ENCODE measurements at places on chromosomes 3 and 15.

DNA sequence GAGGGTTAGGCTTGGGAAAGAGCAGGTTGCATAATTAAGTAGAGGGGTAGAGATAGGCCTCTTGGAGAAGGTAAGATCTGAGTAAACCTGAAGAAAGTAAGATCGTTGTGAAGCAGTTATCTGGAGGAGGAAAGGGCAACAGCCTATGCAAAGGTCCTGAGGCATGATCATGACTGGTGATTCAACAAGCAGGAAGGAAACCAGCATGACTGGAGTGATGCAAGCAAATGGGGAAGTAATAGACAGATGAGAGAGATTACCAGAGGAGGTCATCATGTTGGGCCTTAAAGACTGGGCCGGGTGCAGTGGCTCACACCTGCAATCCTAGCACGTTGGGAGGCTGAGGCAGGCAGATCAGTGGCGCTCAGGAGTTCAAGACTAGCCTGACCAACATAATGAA lies 360.2 kb downstream of the EPHB1 start:
- DNase-seq: no peak

- no peak for DNase-seq
Measured at GRCh38 chr3:66012711-66013110, 26.0 kb downstream of the MAGI1 start.

DNA sequence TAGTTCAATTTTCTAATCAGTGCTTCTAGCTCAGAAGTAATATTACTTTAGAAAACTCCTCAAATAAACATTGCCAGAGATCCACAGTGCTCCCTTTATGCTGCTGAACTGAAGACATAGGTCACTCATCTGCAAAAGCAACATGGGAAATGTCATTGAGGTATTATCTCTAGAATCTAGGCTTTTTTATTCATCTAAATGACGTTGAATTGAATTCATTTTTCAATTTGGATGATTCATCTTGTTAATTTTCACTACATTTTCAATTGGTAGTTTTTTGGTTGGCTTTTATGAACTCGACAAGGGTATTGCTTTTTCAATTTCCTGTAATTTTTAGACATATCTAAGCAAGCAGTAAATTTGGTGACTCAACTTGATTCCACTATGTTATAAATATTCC lies 275.4 kb downstream of the NFKBIZ start:
- no peak for DNase-seq

GRCh38 chr3:73314151-73314951 lies 252.9 kb downstream of the EBLN2 start:
- DNase-seq: no peak

DNA sequence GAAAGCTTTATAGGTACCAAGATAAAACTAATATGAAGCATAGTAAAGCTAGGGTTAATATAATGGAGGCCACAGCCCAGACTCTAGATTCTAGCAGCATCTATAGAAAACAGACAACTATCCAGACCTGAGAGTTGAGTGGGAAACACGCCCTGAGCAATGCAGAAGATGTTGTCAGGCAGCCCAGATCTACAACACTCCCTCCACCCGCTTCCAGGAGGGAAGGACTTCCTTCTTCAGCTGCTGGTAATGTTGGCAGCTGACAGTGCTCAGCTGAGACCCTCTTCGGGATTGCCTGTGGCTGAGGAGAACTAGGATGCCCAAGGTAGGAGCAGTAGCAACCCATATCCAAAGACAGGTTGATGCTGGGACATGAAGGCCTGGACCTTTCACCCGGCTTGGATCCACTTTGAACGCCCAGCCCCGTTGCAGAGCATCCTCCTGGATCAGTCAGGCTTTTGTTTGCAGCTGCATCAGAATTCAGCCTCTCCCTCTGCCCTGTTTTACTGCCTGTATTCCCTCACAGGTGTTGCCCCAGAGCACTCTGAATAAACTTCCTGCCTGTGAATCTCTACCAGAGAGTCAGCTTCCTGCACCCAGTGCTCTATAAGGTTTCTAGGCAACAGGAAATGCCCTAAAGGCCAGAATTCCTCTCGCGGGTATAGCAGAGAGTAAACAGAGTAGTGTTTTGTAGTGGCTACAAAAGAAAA lies 174.7 kb upstream of the IL12A start:
- no peak for DNase-seq

DNA sequence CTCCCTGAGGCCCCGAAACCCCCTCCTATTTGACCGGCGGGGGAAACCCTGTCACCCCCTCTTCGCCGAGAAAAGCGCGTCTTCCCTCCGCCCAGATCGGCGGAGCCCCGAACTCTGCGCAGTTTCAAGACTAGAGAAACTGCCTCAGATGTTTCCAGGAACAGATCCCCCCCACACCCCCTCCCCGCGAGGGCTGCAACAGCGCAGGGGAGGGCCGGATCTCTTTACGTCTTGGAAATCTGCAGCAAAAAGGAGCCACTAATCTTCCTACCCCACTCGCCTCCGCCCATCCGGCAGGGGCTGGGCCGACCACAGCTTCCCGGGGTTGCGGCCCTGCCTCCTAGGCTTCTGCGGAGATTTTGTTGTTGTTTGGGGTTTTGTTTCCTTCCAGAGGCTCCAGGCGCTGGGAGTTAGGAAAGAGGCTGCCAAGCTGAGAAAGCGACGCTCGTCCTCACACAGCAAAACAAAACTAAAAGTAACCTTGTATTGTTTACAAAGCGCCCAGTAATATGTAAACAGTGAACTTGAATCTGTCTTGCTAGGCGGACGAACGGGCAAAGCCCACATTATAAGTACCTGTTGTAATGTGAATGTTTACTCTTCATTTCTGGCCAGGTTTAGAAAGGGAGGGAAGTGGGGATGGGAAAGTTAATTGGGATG lies 2.2 kb downstream of the FOXB1 start:
- no peak for DNase-seq

DNA sequence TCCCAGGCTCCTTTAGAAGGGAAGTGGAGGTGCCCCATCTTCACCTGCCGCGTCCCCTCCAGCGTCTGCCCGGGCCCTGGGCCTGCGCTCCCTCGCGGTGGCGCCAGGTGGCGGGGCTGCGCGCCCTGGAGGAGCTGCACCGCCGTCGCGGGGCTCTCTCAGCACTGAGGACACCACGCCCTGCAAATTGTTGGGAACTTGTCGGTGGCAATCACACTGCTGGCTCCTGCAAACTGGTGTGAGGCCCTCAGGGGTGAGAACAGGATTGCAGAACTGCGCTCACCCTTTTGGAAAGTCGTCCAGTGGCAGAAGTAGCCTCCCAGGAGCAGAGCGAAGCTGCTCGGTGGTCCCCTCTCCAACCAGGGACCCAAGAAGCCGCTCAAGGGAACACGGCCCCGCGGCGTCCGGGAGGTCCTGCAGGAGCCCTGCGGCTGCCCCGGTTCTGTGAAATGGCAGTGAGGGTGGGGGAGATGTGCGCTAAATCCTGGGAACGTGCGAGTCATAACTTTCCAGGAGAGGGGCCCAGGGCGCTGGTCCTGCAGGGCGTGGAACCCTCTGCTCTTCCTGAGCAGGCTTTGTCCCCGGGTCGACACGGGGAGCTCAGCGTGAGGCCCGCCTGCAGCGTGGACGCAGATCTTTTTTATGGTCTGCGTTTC lies 995 bp upstream of the LRRK1 start:
- DNase-seq: peak; percentile 62

DNA sequence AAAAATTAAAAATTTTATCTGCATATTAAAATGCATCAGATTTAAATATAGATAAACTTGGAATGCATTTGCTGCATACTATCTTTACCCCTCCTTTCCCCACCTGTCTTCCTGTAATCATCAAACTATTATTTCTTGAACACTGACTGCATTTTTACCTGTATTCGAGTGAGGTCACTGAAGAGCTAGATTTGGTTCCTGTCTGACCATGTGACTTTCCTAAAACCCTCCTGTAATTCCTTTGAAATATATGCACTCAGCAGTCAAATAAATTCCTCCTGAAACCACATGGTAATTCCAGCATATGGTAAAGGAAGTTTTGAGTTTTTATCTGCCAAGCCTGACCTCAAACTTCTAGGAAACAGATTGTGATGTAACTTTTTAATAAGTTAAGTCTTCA lies 445.6 kb upstream of the FRG2C start:
- DNase-seq: no peak

DNA sequence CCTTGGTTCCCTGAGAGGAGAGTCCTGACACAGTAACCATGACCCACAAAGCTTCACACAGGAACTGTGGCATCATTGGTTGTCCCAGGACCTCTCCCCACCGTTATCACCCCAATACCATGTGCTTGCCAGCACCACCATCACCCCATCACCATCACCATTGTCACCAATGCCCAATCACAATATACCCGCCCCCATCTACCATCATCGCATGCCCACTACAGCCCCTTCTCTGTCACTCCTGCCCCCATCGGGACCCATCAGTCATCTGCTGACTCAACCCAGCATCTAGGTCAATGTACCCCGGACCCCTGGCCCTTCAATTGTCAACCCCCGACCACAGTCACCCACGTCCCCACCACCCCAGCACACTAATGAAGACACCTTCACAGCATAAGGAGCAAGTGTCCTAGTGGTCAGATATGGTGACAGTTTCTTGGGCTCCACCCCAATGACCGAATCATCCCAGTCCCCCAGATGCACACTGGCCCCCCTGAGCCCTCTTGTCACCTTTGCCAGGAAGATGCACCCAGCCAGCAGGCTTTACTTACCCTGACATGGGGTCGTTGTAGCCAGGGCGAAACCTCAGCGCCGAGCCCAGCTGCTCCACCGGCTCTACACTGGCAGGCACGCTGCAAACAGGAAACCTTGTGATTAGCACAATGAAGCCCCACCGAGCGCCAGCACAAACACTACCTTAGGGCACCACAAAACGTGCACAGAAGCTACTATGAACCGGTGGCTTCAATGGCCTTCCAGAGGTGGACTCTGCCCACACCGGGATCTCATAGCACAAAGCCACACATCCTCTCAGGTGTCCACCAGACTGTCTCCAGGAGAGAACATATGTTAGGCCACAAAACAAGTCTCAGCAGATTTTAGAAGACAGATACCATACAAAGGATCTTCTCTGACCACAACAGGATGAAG lies 25.1 kb downstream of the SHISA5 start:
- no peak for DNase-seq

- no peak for DNase-seq
Measured at GRCh38 chr3:150128126-150128525, 157.4 kb upstream of the PFN2 start.

GRCh38 chr3:139491027-139491700 lies 14.8 kb upstream of the RBP2 start:
- no peak for DNase-seq

DNA sequence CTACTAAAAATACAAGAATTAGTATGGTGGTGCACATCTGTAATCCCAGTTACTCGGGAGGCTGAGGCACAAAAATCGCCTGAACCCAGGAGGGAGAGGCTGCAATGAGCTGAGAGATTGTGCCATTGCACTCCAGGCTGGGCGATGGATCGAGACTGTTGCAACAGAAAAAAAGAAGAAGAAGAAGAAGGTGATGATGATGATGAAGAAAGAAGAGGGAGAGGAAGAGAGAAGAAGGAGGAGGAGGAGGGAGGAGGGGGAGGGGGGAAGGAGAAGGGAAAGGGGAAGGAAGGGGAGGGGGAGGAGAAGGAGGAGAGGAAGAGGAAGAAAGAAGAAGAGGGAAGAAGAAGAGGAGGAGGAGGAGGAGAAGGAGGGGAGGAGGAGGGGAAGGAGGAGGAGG lies 33.2 kb upstream of the ZNF710 start:
- DNase-seq: no peak

DNA sequence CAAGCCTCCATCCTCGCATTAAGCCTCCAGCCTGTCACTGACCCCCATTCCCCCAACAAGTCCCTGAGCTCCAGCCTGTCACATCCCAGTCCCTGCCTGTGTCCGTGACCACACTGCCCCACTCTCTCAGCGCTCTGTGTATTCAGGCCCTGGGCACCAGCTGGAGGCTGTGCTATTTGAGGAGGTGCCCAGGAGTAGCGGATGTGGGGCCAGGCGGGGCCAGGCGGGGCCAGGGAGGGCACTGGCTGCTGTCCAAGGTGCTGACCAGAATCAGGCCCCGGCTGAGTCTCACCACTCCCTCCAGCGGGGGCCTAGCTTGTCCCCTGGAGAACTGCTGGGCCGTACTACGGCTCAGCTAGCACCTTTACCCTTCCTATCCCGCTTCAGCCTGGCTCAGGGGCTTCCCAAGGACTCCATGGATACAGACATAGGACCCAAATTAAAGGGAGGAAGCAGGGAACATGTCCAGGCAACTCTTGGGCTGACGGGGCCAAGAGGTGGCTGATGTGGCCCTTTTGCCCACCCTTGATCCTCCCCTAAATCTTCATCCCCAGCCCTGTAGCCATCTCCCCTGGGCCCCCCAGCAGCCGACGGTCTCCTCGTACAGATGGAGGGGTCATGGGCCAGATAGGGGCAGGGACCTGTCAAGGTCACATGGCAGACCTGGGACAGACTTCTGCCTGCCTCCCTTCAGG lies 1.1 kb downstream of the HHATL start:
- DNase-seq: peak; percentile 87

DNA sequence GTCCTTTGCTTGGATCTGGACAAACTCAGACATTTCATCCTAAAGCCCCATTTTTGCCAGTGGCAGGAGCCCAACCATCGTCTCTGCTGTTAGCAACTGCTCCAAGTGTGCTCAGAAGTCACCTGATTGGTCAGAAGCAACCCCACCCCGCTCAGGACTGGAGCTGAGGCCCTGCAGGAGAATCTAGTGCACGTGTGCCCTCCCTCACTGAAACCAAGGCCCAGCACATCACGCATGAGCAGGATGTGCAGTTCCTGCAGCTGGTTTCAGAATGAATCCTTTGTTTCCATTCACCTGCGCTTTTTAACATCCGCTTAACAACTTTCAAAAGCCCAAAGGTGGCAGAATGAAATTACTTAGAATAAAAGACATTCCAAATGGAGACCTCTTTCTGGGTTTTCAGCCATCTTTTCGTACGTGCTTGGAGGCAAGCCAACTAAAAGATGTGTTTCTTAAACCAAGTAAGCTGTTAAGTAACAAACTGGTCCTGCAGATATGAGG lies 81.2 kb downstream of the SRGAP3 start:
- DNase-seq: no peak

DNA sequence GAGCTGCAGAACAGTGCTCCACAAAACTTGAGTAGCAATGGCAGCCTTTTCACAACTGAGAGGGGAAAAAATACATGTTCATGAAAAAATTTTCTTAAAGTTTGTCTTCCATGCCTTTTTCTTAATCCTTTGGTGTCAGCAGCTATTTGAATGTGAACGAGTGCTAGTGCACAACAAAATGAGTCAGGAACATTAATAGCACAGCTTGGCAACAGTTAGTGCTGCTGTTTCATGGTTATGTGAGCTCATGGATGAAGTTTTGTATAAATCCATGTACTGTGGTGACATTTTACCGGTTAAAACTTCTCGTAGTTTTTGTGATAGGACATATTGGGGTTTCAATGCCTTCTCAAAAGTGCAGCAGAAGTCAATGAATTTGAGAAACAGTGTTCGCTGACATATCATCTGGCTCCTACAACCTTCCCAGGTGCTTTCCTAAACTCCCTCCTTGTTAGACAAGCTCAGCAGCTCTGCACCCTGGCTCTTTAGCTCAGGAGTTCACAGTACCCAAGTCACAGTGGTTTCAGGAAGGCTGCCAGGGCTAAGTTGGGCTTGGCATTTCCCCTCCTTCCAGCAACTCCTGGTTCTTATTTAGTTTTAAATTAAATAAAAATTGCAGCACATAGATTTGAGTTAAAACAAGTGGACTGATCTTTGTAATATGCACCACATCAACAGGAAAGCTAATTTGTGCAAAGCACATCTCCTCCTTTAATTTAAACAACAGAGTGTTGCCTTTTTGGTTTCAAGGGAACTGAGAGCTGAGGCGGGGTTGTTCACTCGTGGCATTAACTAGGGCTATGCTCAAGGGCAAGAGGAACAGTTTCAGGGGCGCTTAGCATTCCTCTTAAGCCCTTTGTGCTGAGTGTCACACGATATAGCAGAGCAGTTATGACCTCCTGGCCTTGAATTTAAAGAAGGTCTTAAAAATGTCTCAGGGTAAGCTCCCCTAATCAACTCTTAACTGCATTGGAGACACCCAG lies 362.8 kb downstream of the CHST2 start:
- DNase-seq: no peak

GRCh38 chr15:39118510-39118909 lies 462.4 kb upstream of the THBS1 start:
- no peak for DNase-seq

Measured in gastrocnemius medialis (tissue), 4 donors.